ENCODE measurements at places on chromosomes 1 and 21. TPM values are rescaled to one million over a fixed set of nuclear protein-coding genes. Genes with fewer than 3 reads are reported as not detected.

- no peak for DNase-seq
These were observed 43.1 kb downstream of the ATP2B4 start for GRCh38 chr1:203669739-203670138.

- no peak for DNase-seq
These were observed 12.2 kb downstream of the KCNJ15 start for GRCh38 chr21:38268864-38269575.

Gene C1orf94
- not detected for polyA plus RNA-seq

Gene C4BPB
- not detected for polyA plus RNA-seq

DNA sequence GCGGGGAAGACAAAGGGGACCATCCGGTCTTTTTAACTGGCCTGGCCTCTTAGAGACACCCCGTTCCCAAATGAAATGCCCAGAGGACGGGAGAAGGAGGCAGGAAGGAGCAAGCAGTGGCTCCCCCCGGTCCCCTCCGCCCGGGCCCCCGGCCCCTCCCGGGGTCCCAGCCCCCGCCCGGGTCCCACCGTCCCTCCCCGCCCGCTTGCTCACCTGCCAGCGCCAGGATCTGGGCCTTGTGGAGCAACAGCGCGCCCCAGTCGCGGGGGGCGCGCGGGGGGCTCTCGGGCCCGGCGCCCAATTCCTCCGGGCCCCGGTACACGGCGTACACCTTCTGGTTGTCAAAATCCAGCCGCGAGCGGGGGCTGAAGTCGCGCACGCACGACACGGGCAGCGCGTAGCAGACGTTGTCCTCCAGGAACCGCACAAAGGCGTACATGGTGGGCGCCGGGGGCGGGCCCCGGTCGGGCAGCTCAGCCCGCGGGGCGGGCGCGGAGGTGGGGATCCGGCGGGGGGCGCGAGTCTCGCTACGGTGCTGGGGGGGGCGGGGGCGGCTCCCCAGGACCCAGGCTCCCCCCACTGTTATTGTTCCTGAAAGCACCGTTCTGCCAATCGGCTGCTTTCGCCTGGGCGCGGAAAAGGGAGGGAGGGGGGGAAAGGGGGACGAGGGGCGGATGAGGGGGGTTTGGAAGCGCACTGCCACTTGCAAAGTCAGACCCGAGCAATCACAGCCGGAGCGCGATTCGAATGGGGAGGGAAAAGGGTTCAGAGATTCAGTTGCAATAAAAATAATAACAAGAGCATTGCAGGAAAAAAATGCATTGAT is at the start of gene BEND5:
Gene BEND5 (minus strand): TSS at position 499 of the 826 bp plus-strand sequence. CDS start 60 bp downstream, at position 439.
- DNase-seq, result peak; percentile 78

DNA sequence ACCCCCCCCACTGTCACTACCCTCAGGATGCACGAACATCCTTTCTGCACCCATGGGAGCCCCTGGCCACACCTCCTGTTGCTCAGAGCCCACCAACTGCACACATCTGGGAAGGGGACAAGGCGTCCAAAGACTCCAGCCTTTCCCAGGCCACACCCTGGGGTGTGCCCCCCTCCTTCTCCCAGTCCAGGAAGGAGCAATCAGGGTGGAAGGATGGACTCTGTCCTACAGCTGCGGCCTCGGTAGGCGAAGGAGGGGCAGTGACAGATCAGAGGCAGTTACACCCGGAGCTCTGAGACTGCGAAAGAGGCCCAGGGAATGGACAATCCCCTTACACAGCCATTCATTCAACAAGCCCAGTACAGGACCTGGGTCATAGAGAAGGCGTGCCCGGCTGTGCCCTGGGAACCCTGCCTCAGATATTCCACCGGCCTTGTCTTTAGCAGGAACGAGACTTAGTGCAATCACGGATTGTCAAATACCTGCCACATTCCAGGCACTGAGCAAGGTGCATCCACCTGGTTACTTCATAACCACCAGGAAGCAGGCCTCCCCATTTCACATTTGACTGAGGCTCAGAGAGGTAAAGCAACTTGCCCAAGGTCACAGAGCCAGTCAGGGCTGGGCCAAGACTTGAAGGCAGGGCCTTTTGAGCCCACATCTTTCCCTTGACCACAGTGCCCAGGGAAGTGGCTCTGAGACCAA is 9.4 kb downstream of the HSPG2 start:
- no peak for DNase-seq

GRCh38 chr1:115073298-115074087 is 15.8 kb downstream of the TSPAN2 start:
- no peak for DNase-seq

DNA sequence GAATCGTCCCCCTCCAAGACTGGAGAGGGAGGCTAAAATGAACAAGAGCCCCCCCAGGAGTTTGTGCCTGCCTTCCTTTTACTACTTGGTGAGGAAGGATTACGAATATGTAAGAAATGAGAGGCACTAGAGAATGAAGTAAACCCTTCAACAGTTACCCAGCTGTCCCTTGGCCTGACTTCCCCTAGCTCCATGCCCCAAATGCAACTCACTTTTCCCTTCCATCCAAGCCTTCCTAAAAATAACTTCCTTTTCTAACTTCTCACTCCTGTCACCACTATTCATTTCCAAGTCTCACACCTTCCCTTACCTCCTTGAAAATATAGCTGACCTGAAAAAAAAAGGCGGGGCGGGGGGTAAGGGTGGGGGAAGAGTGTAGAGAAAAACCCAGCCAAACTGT is 96.6 kb upstream of the HNRNPU start:
- no peak for DNase-seq

GRCh38 chr1:229699613-229700267 is 73.7 kb downstream of the URB2 start:
- no peak for DNase-seq

Gene PRKAB2
- polyA plus RNA-seq, result 2.4 TPM

Gene IQCC
- 0.60 TPM for polyA plus RNA-seq

- no peak for DNase-seq
These were observed 30.1 kb downstream of the KCNAB2 start for GRCh38 chr1:6075748-6076147.

Measured in naive thymus-derived CD8-positive, alpha-beta T cell (primary cell).